Activated naive CD4-positive, alpha-beta T cell treated with anti-CD3 and anti-CD28 coated beads for 36 hours (primary cell): ENCODE measurements at places on chromosomes 13 and 19.

DNA sequence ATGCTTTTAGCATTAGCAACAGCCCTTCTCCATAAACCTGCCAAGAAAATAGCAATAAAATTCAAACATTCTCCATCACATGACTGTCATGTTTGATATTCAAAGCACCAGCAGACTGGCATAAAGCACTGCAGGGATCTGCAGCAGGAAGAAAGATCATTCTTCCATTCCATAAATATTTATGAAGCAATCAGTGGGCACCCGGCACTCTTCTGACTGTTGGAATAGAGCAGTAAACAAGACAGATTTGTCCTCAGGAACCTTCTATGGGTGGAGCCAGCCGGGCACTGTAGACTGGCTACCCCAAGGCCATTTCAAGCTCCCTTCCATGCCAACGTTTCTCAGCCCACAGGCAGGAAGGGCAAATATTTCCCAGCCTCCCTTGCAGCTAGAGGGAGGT, 25.5 kb downstream of the PLA2G4C start:
- no peak for DNase-seq

- no peak for DNase-seq
Measured at GRCh38 chr13:97077341-97077740, 83.1 kb upstream of the OXGR1 start.

GRCh38 chr13:89057862-89058261, 1386.7 kb downstream of the SLITRK5 start:
- DNase-seq: no peak

DNA sequence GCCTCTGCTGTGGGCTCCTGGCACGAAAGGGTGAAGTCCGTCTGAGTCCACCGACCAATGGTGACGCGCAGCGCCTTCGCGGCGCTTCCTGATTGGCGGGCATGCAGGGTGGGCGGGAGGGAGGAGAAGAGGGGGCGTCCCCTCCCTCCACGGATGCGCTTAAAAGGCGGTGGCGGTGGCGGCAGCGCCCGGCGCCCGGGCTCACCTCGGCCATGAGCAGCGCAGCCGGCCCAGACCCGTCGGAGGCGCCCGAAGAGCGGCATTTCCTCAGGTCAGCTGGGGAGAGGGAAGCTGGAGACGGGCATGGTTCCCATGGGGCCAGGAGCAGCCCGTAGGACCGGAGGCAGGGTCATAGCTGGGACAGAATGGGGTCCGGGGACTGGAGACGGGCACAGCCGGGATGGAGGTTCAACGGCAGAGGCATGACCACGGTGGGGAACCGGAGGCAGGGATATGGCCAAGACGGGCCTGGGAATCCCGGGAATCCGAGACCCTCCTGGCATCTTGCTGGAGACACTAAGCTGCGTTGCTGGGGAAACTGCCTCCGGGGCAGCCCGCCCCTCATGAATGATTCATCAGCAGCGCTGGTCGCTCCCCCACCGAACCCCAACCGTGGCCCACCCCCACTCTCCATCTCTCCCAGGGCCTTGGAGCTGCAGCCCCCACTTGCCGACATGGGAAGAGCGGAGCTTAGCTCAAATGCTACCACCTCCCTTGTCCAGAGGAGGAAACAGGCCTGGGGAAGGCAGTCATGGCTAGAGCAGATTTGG, at the start of gene YJEFN3:
TSS of gene YJEFN3 (plus strand) at position 191 of the 770 bp plus-strand sequence. CDS start at position 213, 22 bp downstream.
- DNase-seq: no peak

GRCh38 chr13:38657191-38657590, 29.7 kb upstream of the FREM2 start:
- no peak for DNase-seq

DNA sequence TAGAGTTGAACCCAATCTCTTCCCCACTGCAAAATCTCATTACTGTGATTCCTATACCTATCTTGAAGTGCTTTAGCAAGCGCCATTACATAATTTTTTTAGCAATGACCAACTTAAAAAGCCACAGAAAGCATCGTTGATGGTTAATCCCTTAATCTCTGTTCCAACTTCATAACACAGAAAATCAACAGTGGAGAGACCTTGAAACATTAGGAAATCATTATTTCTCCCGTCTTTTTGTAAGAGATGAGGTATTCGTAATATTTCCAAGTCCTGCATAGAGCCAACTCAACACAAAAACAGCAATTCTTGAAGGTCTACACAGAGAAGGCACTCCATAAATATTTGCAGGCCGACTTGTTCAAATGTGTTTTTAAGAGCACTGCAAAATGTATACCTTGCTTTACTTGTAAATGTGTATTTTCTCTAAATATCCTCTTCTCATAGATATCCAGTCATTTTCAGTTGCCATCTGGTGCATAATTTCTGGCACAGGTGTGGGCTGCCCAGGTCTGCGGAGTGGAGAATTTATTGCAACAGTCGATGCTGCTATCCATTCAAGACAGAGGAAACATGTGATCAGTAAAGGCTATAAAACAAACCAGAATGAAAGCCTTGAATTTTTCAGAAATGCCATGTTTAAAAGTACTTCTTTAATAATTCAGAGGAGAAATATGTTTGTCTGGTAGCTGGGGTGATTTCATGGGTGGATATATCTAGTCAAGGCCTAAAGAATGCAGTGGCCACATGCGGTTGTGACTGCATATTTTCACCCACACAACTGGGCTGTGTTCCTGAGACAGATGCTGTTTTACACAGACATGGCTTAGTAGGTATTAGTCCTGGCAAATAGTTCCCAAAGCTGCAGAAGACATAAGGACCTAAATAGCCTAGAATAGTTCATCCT, 234.3 kb upstream of the STARD13 start:
- DNase-seq: no peak

GRCh38 chr13:52846567-52847321, 1.7 kb downstream of the PCDH8 start:
- DNase-seq: peak; percentile 61

DNA sequence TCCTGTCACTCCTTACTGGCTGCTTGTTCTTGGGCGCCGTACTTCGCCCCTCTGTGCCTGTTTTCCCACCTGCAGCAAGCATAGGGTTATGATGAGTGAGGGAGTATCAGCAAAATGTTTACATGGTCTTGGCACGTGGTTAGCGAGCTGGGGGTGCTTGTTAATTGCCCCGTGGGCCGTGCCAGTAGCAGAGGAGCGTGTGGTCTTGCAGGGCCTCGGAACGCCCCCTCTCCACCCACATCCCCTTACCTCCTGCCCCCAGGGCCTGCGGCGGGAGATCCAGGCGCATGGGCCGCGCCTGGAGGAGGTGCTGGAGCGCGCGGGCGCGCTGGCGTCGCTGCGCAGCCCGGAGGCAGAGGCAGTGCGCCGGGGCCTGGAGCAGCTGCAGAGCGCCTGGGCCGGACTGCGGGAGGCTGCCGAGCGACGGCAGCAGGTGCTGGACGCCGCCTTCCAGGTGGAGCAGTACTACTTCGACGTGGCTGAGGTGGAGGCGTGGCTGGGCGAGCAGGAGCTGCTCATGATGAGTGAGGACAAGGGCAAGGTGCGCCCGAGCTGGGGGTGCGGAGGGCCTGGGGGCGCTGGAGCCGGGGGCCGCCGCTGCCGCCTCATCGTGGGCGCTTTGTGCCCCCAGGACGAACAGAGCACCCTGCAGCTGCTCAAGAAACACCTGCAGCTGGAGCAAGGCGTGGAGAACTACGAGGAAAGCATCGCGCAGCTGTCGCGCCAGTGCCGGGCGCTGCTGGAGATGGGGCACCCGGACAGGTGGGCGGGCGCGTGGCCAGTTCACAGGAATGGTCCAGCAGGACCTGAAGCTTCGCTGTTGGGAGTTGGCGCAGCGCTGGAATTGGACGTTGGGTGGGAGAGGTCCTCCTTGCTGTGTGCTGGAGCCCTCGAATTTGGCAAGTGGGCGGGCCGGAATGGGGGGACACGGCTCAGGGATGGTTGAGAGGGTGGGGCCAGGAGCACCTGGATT, 22.5 kb upstream of the SHKBP1 start:
- no peak for DNase-seq
